ENCODE measurements at places on chromosomes 11 and 22. TPM values are rescaled to one million over a fixed set of nuclear protein-coding genes. Genes with fewer than 3 reads are reported as not detected.

DNA sequence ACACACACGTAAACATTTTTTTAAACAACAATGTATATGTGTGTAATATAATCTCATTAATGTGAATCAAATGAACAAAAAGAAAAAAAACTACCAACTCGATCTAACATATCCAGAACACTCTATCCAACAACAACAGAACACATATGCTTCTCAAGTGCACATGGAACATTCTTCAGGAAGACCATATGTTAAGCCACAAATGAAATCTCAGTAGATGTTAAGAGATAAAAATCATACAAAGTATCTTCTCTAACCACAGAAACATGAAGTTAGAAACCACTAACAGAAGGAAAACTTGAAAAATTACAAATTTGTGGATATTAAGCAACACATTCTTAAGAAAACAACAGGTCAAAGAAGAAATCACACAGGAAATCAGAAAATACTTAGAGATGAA is 25.5 kb upstream of the TMEM45B start:
- no peak for DNase-seq

Gene PITPNM1
- 94.5 TPM for total RNA-seq

Gene MS4A6E
- total RNA-seq, result not detected

Gene RAB39A
- 0.16 TPM for total RNA-seq

- DNase-seq, result no peak
Measured at GRCh38 chr11:28621753-28622152, 513.6 kb downstream of the METTL15 start.

- DNase-seq, result no peak
Measured at GRCh38 chr22:41650821-41651220, 29.7 kb downstream of the XRCC6 start.

Gene EMSY
- 35.4 TPM for total RNA-seq

Gene SHISA8
- total RNA-seq, result 1.9 TPM

Gene NNMT
- total RNA-seq, result not detected

DNA sequence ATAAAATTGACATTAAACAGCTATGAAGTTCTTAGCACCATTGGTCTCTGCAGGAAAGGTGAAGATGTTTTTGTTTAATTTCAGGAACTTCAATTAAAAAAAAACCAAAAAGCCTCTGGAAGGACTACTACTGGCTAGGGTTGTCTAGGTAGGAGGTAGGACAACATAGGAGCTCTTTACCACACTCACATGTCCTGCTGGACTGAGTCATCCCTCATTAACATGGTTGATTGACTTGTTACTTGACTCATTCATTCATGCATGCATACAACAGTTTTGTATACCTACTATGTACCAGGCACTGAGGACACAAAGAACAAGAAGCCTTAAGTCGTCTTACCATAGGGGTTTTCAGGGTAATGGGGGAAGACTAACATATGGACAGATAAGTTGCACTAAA is 216.9 kb upstream of the ARHGAP20 start:
- DNase-seq, result no peak

DNA sequence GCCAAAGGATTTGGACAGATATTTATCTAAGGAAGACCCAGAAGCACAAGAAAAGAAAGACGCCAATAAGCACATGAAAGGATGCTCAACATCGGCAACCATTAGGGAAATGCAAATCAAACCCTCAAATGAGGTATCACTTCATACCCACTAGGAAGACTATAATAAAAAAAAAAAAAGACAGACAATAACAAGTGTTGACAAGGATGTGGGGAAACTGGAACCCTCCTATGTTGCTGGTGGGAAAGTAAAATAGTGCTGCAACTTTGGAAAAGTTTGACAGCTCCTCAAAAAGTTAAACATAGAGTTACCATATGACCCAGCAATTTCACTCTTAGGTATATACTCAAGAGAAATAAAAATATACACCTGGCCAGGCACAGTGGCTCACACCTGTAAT is 47.0 kb downstream of the MICAL3 start:
- no peak for DNase-seq

- no peak for DNase-seq
Measured at GRCh38 chr11:68287419-68287818, 15.6 kb upstream of the C11orf24 start.

All from activated CD4-positive, alpha-beta T cell treated with anti-CD3 and anti-CD28 coated beads for 36 hours (primary cell).